ENCODE measurements at places on chromosomes 4 and X.

DNA sequence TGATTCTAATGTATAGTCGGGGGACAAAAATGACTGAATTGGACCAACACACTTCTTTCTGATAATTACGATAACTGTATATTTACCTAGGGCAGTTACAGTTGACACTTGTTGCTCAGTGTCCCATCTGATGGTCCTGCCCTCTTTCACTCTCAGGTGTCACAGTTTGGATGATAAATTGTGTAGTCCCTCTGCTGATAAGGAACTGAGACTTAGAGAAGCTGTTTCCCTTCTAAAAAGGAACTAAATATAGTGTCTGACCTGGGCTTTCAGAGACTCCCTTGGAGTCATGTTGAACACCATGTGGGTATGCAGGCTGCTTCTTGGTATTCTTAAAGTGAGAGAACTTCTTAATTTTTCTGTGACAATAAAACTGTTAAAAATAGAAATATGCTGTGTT is 23.7 kb upstream of the PNPLA4 start:
- DNase-seq = no peak

GRCh38 chr4:8301851-8302730 is 32.5 kb downstream of the HTRA3 start:
- no peak for DNase-seq

DNA sequence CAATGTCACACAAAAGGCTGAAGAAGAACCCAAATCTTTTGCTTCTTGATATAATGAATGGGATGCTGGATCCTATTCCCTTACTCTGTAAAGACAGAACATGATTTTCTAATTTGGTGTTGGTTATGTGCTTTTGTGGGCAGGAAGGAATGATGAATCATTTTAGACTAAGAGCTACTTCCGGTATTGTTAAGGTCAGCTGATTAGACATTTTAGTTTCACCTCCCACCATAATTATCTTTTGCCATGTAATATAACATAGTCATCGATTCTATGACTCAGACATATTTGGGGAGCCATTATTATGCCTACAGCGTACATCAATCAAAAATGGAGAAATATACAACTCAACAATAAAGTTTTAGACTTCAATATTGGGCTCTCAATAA is 265.3 kb downstream of the ZNF674 start:
- no peak for DNase-seq

- DNase-seq = no peak
Observed at GRCh38 chr4:152281822-152282221, 254.1 kb downstream of the FBXW7 start.

GRCh38 chr4:86831262-86832130 is 17.7 kb downstream of the SLC10A6 start:
- DNase-seq = no peak

All from memory B cell (primary cell).